AG10803 (cell line): ENCODE measurements at places on chromosomes 5 and 9.

DNA sequence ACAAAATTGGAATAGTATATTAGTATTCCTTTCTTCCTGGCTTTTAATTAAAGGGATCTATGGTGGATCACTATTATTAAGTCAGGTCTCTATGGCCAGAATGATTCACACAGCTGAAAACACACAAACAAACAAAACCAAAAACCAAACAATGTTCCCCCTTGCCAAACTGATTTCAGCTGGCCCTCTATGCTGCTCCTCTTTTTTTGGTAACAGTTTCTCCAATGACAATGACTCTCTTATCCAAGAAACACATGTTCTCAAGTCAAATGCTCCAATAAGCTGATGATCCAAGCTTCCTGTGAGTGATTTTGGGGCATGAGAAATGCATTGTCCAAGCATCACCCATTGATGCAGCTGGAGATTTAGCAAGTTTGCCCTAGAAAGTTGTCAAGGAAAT is 193.4 kb upstream of the TUT7 start:
- no peak for DNase-seq

GRCh38 chr5:13187186-13187585 is 757.3 kb downstream of the DNAH5 start:
- no peak for DNase-seq

DNA sequence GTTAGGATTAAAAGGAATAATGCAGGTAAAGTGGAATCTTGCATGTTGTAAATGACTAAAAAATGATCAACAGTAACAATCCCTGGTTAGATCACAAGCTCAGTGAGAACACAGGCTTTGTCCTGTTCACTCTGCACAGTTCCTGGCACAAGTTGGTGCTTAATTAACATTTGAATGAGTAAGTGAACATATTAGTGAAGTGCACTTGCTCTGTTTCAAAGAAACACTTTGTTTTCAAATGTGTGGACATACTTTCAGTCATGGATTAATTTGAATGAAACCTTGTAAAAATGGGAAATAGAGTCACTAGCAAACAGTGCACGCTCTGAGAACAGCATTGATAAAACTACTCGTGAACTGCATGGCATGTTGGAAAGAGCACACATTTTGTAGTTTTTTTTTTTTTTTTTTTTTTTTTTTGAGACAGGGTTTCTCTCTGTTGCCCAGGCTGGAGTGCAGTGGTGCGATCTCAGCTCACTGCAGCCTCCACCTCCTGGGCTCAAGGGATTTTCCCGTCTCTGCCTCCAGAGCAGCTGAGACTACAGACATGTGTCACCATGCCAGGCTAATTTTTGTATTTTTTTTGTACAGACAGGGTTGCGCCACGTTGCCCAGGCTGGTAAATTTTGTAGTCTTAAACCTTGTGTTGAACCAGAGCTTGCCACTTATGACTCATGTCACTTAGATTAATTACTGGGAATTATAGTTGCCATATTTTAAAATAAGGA is 159.9 kb downstream of the LURAP1L start:
- peak; percentile 12 for DNase-seq

GRCh38 chr5:107118184-107119019 is 552.3 kb downstream of the EFNA5 start:
- no peak for DNase-seq
